Fibroblast of skin of scalp (primary cell): ENCODE measurements at places on chromosomes 5 and 9.

DNA sequence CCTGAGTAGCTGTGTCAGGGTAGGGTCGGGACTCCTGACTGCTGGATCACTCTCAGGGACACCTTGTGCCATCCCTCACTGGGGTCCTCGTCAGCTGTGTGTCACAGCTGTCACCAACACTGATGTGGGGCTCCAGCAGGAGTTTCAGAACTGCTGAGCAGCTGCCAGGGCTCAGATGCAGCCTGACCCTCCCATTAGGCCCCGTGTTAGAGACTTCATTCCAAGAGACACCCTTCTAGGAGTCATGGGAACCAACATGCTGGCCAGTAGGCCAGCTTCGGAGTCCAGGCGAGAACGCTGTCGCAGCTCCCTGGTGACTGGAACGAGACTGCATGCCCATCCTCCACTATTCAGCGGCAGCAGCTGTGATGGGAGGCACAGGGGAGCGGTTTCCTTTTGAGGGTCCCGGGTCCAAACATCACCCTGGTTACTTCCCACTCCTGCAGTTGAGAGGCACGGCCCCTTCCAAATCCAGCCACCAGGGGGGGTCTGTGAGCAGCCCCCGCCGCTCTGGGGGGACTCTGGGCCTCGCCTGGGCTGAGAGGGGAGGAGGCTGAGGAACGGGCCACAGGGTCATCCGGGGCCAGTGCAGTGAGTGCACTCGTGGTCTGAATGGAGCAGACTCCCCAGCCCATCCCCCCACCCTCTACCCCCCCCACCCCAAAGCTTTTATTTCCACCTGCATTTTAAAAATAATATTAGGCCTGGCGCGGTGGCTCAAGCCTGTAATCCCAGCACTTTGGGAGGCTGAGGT, 12.6 kb upstream of the TCF7 start:
- peak; percentile 45 for DNase-seq

GRCh38 chr5:33968211-33969005, 16.1 kb downstream of the SLC45A2 start:
- DNase-seq, result no peak

DNA sequence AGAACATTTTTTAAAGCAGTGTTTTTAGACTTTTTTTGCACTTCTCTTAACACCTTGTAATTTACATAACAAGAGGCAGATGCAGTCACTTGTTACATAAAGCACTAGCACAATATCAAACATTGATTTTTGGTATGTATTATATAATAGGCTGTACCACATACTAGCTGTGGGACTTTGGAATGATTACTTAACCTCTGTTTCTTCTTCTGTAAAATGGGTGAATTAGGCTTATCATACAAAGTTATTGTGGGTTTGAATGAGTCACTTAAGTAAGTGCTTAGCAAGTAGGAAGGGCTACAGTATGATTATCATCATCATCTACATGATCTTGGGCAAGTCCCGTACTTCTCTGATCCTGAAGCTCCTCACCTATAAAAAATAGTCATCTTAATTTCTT, 2.1 kb downstream of the FAM81B start:
- no peak for DNase-seq

- DNase-seq, result no peak
Observed at GRCh38 chr5:169458221-169458620, 125.4 kb upstream of the SPDL1 start.

- DNase-seq, result no peak
Observed at GRCh38 chr5:160398806-160399205, 1.0 kb downstream of the FAM200C start.

GRCh38 chr5:137374110-137374714, 124.9 kb downstream of the SPOCK1 start:
- DNase-seq, result no peak

DNA sequence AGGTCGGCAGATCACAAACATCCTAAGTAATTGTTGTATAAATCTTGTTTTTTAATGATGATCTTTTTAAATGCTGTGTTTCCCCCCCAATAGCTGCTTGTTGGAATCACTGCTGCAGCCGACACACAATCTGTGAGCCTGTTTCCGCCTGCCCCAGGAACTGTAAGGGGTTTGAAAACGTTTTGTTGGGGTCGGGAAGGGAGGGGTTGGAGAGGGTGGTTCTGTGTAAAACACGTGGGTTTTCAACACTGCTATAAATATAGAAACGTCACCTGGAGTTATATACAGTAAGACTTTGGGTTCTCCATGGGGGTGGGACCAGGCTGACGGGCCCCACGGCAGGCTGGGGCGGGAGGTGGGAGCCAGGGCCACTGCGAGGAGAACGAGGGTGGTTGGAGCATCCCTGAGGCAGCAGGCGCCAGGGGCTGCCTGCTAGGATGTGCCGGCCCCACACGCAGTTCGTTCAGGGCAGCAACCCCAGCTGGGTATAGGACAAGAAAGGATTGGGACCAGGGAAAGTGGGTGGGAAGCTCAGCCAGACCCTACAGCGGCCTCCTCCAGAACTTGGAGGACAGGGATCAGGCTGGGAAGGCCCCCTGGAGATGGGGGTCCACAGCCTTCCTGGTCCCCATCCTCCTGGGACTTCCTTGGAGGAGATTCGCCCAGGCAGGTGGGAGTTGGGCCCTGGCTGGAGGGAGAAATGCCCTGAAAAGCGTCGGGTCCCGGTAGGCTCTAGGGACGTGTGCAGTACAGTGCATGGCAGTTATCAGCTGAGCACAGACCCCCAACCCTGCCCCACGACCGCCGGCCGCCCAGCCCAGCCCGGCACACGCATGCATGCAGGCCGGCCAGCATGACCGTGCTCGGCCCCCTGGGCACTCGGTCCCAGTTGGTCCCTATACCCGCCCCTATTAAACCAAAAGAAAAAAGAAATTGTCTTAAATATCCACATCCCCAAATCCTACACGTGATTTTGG, 9.7 kb downstream of the RNF44 start:
- DNase-seq, result no peak

DNA sequence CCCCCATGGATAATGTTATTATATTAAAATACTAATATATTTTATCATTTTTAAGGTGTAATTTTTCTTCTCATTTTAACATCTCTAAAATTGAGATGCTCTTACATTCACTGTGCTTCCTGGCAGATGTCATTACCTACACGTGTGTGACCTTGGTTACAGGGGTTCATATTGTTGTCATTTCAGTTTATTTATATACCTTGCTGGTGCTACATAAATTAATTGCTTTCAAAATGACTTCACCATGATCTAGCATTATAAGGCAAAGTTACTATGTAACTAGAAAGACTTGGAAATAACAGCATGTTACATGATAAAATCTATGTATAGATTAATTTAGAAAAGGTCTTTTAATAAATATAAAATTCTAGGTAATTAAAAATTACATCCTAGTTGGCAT, 60.9 kb downstream of the ARHGEF28 start:
- DNase-seq, result no peak

DNA sequence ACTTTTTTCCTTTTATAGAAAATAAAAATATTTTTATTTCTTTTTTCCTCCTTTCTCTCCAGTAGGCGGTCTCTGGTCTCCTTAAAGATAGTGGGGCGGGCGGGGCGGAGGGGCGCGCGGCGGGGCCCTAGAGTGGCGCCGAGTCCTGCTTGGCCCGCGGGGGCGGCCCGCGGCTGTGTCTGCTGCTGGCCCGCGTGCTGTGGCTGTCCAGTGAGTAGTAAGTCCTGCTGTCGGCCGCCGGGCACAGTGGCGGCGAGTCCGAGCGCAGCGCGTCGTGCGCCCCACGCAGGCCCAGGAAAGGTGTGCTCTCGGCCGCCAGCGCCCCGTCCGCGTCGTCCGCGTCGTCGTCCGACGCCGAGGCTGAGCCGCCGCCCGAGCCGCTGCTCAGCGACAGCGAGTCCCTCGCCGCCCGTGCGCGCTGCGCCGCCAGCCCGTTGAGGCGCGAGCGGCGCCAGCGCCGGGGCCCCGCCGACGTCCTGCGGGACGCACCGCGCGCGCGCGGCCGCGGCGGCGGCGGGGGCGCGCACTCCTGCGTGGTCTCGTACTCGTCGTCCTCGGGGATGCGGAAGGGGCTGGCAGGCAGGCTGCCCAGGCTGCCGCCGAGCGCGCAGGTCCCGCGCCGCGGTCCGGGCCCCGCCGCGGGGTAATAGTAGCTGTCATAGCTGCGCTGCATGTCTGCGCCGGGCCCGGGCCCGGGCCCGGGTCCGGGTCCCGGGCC, 52.3 kb downstream of the PSD2 start:
- DNase-seq, result peak; percentile 59

GRCh38 chr5:5460311-5460710, 37.8 kb downstream of the ICE1 start:
- no peak for DNase-seq

DNA sequence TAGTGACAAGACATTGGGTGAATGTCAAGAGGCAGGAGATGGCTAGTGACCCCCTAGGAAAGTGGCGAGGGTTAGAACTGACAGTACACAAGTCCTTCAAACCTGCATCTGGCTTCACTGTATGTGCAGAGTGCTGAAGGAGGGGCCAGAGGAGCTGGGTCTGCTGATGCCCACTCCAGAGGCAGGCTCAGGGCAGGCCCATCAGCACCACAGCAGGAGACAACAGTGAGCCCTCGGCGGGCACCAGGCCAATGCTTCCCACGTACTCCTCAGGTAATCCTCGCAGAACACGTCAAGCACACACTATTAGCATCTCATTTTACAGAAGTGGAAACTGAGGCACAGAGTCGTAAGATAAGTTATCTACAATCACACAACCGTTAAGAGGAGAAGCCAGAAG, 76.1 kb upstream of the SH3PXD2B start:
- no peak for DNase-seq

DNA sequence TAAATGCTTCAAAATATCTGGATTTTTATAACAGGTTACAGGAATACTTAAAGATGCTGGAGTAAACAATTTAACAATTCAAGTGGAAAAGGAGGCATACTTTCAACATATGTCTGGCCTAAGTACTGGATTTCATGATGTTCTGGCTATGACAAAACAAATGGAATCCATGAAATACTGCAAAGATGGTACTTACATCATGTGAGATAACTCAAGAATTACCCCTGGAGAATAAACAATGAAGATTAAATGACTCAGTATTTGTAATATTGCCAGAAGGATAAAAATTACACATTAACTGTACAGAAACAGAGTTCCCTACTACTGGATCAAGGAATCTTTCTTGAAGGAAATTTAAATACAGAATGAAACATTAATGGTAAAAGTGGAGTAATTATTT, 35.6 kb downstream of the SLC30A5 start:
- peak; percentile 61 for DNase-seq

DNA sequence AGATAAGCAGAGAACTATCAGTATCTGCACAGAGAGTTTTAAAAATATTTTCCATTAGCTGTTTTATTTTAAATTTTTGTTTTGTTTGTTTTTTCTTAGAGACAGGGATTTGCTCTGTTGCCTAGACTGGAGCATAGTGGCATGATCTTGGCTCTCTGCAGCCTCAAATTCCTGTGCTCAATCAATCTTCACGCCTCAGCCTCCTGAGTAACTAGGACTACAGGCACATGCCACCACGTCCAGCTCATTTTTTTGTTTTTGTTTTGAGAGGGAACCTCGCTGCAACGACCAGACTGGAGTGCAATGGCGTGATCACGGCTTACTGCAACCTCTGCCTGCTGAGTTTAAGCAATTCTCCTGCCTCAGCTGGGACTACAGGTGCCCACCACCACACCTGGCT, 138.2 kb upstream of the LPAR1 start:
- no peak for DNase-seq

DNA sequence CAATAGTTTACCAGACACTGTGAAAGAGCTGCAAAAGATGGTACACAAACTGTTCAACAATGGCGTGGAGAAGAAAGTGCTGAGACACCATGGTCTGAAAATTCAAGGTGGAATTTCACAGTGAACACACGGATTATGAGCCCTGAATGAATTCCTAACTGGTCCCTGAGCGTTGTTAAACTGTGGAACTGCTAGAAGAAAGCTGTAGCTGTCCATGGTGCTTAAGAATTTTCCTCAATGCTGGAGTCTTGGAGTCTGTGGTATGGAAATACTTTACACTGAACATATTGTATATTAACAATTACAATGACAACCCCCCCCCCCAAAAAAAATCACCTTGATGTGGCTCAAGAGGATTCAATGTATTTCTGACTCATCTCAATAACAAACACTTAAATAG, 68.5 kb downstream of the SLC24A2 start:
- DNase-seq, result peak; percentile 37

GRCh38 chr5:168260353-168261226, 30.9 kb upstream of the WWC1 start:
- no peak for DNase-seq

- no peak for DNase-seq
Observed at GRCh38 chr9:137228506-137228967, 1.2 kb downstream of the RNF224 start.
